ENCODE measurements at places on chromosomes 2 and 18.
A peak's percentile ranks its signal among the peaks of the same experiment; 100 is the strongest.

- peak; percentile 56 for DNase-seq
Observed at GRCh38 chr2:239290618-239291474, 110.0 kb downstream of the HDAC4 start.

DNA sequence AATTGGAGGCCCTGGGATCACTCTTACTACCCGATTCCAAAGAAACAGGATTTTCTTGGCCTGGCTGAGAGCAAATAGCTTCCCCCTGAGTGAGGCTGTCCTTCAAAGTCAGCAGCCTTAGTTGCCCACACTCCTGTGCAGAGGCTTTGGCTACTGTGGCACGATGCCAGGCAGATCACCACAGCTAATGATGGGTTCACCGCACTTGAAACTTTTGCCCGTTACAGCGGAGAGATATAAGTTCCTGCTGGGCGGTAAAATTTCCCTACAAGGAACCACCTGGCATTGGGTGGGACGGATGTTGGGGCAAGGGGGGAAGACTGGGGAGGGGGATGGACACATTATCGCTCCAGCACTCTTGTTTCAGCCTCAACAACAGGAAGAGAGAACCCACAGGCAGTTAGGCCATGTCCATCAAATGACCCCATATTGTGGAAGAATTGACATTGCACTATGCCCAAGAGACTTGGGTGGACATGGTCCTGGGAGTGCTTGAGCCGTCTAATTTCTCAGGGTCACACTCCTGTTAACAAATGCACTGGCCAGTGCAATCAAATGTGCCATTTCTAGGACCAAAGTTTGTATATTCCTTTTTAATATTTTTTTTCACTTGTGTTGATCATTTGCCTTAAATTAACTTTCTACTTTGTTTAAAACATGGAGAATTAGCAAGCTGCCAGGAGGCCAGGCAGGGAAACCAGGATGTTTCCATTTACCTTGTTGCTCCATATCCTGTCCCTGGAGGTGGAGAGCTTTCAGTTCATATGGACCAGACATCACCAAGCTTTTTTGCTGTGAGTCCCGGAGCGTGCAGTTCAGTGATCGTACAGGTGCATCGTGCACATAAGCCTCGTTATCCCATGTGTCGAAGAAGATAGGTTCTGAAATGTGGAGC, 4.4 kb downstream of the IL1B start:
- DNase-seq: no peak

DNA sequence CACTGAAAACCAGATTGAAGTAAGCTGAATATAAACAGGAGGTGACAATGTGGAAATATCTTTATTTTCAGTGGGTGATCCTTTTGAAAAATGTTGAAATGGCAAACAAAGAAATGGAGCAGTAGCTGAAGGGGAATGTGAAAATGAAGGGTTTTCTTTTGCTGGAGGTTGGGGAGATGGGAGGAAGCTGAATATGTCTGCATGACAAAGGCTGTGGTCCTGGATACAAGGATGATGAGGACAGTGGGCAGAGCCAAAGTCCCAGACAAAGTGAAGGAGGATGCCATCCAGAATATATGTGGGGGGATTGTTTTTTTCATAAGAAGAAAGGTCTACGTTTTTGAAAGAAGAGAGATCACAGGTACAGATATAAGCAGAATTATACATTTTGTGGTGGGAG, 6.7 kb downstream of the ALS2 start:
- no peak for DNase-seq

DNA sequence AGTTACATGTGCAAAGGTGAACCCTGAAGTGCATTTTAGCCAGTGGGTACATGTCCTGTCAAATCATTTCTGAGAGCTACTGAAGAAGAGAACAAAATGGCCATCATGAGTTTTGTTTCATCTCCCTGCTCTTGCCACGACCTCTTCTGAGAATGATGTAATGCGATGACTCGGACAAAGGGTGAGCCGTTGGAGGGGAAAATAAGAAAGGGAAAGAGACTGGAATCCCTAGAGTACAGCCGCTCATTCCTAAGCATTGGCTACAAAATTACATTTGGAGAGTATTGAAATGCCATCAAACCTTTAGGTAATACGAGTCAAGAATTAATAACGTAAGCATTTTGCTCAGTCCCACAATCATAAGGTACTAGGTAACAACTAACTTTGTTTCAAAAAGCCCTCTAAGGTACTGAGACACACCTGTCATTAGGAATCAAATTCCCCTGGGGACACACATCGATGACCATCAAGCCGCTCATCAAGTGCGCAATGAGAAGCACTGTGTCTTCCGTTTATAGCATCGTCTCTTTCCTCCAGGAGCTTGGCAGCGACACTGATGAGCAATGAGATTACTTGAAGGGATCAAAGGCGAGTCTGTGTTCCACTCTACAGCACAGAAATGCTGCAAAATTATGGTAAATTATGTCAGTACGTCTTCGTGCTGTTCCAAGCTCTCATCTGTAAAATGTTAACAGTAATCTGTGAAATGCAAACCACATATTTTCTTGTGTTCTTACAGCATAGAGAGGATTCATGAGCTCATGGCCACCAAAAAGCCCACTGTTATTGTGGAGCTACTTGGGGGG, 97.3 kb upstream of the PIEZO2 start:
- DNase-seq: peak; percentile 86

DNA sequence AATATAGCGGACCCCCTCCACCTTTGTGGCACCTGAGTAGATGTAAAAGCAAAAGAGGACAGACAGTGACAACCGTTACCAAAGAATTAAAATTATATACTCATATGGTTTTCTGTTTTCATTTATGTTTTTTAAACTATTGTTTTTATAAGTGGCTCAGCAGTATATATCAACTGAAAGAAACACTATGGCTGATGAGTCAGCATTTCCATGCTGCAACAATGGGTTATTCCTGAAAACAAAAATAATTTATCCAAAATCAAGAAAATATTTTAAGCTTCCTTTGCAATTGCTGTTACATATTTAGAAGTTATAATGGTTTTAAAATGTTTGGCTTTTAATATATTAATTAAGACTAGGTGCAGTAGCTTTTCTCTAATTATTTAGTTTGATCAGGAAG, 17.7 kb downstream of the MRPS9 start:
- no peak for DNase-seq

DNA sequence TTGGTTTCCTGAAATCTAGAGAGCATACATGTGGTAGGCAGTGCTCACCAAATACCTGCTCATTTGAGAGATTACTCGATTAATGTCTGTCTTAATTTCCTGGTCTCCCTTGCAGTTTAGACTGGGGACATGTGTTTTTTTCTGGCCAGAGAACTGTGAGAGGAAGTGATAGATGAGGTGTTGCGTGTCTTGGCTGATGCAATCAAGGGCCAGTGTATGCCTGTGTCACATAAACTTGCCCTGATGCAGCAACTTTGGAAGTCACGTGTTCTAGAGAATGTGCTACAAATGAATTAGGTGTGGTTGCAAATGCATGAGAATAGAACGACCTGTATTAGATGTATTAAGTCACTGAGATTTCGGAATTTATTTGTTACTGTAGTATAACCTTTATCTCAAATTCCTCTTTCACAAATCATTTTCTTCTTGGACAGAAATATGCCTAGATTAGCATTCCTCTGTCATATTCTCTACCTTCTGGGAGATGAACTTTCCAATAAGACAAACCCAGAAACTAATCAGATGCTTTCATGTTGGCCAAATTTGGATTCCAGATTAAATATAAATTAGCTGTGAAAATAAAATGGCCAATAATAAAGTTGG, 9.9 kb upstream of the IL1A start:
- DNase-seq: peak; percentile 42

- no peak for DNase-seq
Observed at GRCh38 chr18:69261406-69261805, 139.3 kb upstream of the DOK6 start.

DNA sequence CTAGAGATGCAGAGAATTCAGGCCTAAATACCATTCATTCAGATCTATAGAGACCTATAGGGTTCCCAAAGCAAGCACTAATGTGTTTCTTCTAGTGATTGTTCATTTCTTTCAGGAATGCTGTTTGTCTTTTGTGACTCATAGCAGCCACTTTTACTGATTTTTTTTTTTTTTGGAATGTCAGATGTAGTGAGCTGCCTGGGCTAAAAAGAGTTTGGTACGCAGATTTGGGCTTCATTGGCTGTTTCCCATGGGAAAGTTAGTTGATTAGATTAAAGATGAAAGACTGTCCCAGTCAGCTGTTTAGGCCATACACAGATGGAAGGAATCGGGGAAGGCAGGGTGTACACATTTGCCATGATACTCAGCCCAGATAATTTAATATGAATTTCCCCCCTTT, 87.6 kb downstream of the CDC42EP3 start:
- no peak for DNase-seq

DNA sequence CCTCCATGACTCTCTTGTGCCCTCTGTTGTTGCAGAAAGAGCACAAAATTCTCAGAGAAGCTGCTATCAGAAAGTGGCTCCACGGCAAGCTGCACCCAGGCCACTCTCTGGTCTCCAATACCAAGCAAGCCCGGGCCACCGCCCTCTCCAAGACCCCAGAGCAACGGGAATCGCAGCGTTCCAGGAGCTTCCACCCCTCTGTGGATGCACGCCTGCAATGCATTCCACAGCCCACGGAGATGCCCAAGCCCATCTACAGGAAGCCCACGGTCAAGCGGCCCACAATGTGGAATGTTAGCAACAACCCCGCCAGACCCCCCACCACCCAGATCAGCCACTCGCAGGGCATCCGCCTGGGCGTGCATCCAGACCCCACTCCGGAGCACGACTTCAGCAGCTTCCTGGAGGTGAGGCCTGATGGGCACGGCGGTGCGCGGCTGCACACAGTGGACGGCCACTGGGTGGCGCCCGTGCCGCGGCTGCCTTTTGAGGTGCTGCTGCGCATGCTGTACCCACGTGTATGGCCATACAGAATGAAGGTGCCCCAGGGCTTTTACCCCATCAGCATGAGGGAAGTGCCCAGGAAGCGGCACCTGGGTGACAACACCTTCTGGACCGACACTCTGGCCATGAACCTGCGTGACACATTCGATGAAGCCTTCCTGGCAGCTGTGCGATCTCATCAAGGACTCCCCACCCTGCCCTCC, 6.3 kb downstream of the ANKRD53 start:
- DNase-seq: peak; percentile 50

GRCh38 chr18:78518805-78519204, 460.8 kb upstream of the SALL3 start:
- no peak for DNase-seq

- peak; percentile 23 for DNase-seq
Observed at GRCh38 chr2:157747695-157748370, 119.2 kb upstream of the ACVR1C start.

GRCh38 chr2:172223601-172224054, 120.9 kb upstream of the DLX2 start:
- no peak for DNase-seq

GRCh38 chr2:232512602-232513001, 7.6 kb upstream of the PRSS56 start:
- DNase-seq: no peak

DNA sequence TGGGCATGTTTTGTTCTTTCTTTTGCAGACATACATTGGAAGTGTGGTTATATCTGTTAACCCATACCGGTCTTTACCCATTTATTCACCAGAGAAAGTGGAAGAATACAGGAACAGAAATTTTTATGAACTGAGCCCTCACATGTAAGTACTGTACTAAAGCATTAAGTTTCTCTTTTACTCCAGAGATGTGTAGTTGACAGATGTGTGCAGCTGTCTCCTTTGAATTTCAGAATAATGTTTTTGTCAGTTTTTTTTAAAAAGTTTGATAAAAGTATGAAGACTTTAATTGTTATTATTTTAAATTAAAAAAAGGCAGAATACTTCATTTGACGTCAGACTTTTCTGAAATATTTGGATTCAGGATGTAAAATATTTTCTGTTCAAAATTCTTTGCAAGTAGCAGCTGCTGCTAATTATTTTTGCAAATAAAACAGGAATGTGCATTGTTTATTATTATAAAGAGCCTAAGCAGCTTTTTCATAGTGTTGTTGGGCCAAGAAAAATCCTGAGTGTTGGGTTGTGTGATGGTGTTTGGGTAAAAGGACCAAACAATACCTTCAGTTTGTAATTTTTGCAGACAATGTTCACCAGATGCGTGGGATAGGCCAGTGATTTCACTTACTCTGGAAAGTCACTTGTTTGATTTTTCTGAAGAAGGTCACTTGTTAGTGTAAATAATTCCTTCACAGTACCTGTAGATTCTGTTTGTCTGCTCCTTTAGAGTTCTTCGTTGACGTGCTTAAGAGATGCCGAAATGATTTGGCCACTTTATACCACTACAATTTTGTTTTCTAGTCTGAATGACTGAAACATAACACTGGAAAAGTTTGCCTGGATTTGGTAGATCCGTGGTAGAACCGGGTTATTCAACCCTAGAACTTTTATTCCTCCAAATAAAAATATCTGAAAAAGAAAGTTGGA, 51.1 kb downstream of the MYO1B start:
- DNase-seq: no peak

GRCh38 chr2:221451862-221452788, 120.0 kb downstream of the EPHA4 start:
- DNase-seq: no peak

DNA sequence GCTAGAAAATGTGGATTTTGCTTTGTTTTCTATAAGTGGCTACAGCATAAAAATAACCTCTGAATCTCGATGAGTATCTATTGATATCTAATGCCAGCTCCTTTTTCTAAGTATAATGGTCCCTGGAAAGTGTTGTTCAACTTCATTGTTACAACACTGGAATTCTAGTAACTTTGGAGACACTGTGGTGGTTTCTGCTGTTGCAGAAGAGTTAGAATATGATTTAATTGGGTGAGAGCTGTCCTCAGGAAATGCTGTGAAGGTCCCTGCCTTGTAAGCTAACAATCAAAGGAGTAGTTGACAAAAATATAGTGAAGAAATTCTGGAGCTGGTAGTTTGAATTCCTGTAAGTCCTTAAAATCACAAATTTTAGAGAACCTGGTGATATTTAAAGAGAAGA, 62.1 kb downstream of the C18orf63 start:
- no peak for DNase-seq

DNA sequence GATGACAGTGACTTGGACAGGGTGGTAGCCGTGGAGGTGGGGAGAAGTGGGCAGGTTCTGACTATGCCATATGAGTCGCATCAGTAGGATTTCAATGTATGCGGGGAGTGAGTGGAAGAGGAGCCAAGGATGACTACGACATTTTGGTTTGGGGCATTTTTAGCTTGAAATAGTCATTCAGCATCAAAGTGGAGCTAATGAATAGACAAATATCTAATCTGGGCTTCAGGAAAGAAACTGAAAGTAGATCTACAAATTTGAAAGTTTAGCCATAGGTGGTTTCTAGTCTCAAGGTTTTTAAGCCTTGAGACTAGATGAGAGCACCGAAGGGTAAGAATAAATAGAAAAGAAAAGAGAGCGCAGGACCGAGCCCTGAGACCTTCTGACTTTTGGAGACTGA, 58.3 kb downstream of the FEZ2 start:
- DNase-seq: no peak

DNA sequence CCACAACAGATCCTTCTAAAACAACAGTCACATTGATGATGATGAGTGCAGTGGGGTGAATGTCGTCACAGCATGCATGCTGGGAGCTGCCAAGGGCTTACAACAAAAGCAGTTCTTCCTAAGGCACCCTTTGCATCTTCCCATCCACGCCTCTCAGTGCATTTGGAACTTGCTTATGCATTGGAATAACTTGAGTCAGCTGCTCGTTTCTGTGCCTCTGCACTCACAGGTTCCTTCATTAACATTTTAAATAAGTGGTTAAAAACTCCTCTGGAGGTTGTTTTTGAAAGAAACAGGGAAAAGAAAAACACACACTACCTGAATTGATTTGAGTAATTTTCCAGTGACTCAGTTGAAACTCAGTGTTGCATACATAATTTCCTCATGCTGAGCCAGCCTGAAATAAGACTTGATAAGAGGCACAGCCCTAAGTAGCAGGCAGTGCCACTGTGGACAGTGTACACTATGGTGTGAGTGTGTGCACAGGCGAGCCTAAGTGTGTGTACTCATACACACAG, 46.8 kb upstream of the TRIM43B start:
- DNase-seq: no peak

GRCh38 chr2:211868996-211869533, 669.5 kb downstream of the ERBB4 start:
- DNase-seq: no peak

Data from muscle of back (tissue), 13 donors.